ENCODE measurements at places on chromosomes 7 and 10.

- no peak for DNase-seq
Measured at GRCh38 chr7:31126976-31127375, 74.9 kb downstream of the ADCYAP1R1 start.

DNA sequence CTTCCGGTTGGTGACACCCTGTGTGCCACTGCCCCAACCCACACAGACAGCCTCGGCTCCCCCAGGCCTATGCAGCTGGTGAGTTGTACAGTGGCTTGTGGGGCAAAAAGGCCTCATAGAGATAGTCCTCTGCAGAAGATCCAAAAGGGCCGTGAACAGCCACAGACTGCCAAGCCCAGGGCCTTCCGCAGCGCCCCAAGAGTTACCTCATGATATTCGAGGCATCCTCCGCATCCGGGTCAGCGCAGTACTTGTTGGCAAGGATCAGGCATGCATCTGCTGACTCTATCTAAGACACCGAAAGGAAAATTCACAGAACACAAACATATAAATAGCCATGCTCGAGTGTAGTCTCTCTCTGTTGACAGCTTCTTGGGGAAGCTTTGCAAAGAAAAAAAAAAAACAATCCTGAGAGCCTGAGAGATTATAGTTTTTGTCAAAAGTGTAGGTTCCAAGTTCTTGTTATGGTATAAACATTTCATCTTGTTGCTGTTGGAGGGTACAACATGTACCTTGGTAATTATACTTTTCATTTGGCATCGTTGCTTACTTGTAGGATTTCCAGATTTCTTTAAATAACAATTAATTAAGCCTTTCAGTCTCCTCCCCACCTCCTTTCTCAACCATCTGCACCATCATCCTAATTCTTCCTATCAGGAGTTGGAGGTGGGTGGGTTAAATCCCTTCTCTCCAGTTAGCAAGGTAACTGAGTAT is 553.0 kb downstream of the KCNMA1 start:
- DNase-seq = no peak

- no peak for DNase-seq
Measured at GRCh38 chr7:134618756-134619530, 27.7 kb upstream of the BPGM start.

DNA sequence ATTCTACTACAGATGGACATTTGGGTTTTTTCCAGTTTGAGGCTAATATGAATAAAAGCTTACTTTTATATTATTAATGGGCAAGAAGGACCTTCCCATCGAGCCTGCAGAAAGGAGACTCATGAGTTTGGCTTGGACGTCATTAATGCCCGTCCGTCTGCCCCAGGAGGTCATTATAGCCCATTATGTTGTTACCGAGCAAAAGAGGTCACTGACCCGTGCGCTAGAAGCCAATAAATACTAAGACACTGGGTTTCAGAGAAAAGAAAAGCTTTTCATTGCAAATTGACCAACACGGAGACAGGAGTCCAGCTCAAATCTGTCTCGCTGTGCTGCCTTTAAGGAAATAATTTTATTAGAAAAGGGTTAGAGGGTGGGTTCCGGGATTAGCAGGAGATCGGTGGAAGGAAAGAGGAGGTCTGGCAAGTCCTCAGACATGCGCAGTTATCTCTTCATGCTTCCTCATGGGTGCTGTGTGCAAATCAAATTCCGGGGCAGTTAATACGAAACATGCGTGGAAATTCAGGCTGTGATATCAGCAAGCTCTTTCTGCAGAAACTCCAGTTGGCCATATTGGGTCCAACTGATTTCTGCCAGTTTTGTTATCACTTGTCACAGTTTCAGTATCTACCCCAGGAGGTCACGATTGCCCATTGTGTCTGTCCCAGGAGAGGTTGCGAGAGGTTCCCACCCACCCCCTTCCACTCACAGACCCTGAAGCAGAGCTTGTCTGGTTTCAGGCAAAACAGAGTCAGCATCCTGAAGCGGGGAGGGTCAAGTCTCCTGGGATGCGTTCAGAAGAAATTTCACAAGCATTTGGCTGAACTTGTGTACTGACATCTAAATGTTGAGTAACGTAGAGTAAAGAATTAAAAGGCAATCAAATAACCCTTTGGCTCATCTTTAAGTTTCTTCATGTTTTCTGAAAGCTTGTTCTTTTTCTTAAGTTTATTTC is 1.1 kb upstream of the GALNTL5 start:
- DNase-seq = no peak

GRCh38 chr10:73859784-73860491 is 14.4 kb downstream of the CAMK2G start:
- DNase-seq = no peak

DNA sequence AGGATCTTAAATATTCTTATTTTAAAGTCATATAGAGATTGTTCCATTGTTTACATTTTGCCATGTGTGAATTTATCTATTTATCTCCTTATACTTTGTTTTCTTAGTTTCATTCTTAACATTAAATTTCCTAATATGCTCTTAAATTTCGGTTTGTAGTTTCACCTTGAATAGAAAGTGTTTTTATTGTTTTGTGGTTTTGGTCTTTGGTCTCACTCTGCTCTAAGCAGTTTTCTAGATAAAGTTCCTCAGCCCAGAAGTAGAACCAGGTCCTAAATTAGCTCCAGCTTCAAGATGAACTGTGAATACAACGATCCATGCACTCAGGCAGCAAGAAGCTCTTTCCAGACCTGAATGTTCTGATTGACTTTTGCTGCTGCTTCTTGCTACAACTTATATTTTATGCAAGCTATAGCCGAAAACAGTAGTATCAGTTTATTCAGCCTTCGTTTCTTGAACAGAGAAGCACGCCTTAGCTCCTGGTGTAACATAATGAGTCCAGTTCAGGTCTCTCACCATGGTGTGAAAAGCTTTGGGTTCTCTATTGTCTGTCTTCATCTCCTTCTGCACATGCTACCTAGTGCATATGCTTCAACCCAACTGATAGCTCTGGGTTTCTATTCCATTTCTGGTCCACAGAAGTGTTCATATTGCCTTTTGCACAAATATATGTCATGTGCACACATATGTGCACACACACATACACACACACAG is 95.3 kb downstream of the SEM1 start:
- DNase-seq = no peak

DNA sequence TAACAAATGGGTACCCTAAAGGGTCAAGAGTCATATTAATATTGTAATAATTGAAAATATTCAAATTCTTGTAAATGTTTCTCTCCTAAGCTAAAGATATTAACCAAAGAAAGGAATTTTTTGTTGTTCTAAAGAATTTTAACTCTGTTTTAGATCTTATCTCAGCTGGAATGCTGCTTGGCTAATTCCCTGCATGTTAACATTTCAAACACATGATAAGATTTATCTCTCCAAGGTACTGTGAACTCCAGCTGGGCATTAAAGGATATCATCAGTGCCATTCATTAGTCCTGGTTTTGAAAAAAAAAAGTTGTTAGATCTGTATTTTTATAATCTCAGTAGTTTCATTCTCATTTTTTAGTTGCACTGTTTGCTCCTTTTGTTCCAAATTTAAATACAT is 76.9 kb downstream of the MAPK8 start:
- no peak for DNase-seq

- no peak for DNase-seq
Measured at GRCh38 chr10:118892255-118892654, 137.3 kb upstream of the NANOS1 start.

Data from stimulated activated CD8-positive, alpha-beta memory T cell treated with anti-CD3 and anti-CD28 coated beads, Interleukin-4, amount 100 ng/mL, for 4 hours (primary cell).